ENCODE measurements at places on chromosomes 4 and X. TPM values are rescaled to one million over a fixed set of nuclear protein-coding genes. Genes with fewer than 3 reads are reported as not detected.

TREX2 gene
- 2.3 TPM for total RNA-seq

MAGEE2 gene
- not detected for total RNA-seq

XIAP gene
- 37.2 TPM for total RNA-seq

IL2 gene
- not detected for total RNA-seq

ATOH1 gene
- total RNA-seq: not detected

FGF16 gene
- total RNA-seq: 0.51 TPM

PNMA6A gene
- total RNA-seq: 1.0 TPM

AFF2 gene
- 0.25 TPM for total RNA-seq

TEX13D gene
- total RNA-seq: not detected

AFM gene
- total RNA-seq: not detected

Data from dermis microvascular lymphatic vessel endothelial cell (primary cell).